ENCODE measurements at places on chromosomes 1 and 21. TPM values are rescaled to one million over a fixed set of nuclear protein-coding genes. Genes with fewer than 3 reads are reported as not detected.

DNA sequence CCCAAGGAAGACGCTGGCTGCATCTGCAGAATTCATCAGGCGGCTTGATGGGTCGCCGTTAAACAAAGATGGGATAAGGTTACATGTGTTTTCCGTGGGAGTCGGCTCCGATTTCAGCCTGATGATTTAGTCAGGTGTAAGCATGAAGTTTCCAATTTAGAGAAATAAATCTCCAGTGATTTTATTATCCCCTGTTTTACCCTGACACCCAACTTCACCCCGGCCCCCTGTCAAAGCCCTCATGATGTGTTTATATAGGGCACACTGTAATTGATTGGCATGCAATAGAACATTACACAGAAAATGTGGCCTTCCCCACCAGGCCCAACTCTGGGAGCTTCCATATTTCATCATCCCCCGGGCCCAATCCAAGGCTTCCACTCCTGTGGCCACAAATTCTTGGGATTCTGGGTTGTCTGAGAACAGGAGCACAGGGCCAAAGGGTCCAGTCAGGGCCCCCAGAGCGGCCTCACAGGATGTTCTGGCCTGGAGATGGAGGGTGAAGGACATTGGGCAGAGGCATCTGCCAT is 72.5 kb downstream of the FOXD2 start:
- DNase-seq, result no peak

- no peak for DNase-seq
Observed at GRCh38 chr1:84722794-84723193, 32.5 kb upstream of the SSX2IP start.

- DNase-seq, result no peak
Observed at GRCh38 chr1:236144033-236144432, 1.7 kb downstream of the GPR137B start.

DNA sequence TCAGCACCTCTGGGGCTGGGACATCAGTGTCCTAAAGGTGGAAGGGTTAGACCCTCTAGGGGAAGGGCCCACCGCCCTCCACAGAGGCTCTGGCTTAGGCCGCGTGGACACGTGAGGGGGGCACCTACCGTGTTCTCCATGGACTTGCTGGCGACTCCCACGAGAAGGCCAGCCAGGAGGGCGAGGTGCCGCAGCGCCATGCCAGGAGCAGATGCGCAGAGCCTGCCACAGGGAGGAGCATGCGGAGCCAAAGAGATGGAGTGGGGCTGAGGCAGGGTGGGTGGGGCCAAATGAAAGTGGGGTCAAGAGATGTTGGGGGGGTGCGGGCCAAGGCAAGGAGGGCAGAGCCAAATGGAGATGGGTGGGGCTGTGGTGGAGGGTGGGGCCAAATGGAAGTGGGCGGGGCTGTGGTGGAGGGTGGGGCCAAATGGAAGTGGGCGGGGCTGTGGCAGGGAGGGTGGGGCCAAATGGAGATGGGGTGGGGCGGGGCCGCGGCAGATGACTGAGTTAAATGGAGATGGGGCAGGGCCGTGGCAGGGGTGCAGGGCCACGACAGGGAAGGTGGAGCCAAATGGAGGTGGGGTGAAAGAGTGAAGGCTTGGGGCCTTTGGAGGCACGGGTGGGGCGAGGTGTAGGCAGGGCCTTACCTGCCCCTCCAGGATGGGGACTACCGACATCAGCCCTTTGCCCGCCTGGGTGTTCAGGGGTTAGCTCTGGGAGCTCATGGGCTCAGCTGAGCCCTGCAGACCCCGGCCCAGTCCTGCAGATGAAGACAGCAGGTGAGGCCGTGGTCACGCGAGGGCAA is 17.4 kb upstream of the RNF223 start:
- DNase-seq, result no peak

DNA sequence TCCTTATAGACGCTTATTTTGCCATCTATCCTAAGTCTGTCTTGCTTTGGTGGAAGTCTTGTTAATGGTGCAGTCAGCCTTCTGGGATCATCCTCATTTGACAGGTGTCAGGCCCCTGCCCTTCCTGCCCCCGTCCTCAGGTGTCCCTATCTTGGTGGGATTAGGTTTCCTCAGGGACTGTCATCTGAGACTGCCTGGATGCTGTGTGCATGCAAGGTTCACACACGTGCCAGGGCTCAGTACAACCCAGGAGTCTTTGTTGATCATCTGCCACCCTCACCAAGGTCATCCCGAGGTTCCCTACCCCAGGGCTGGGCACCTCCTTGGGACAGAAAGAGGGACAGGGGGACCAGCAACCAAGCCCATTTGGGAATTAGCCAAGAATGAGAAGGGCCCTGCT is 18.0 kb downstream of the PADI2 start:
- DNase-seq, result no peak

DNA sequence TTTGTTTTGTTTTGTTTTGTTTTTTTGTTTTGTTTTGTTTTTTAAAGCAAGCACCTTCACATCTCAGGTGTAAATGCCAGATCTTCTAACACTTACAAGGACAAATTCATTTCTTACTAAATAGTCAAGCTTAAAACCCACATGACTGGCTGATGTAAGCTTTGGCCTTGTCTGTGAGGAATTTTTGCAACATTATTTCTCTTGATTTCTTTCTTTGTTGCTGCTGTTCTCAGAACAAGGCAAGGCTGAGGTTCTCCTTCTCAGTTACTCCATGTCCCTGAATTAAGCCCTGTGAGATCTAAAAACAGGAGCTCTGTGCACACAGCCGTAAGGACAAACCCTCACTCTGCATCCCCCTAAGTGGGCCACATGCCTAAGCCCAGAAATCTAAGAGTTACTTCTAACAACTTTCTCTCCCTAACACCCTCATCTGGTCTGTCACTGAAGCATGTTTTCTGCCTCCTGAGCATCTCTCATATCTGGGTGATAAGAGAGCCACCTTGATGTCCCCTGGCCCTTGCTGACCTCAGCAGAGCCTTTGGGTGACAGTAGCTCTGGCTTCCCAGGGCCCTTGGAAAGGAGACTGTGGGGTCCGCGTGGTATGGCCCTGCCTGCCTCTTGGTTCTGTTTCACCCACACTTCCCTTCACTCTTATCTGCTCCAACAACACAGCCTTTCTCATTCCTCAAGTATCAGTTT is 81.2 kb upstream of the HOOK1 start:
- no peak for DNase-seq

DNA sequence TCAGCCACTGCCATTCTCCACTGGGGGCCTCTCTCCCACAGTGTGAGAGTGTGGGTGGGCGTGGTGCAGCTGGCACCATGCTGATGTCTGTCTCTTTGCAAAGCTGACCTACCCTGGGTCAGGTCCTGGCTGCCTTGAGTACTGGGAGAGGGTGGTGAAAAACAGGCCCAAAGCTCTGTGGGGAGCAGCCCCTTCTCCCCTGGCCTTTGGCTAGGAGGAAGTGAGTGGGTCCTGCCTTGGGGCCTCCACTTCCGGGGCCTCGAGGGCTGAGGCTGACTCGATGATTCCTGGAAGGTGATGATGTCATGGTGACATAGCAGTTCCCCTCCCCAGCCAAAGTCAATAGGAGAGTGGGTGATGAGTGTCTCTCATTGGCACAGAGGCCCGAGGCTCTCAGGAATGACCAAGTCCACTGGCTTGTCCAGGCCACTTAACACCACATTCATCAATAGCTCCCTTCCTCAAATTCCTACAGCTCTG is 53.0 kb downstream of the IER5 start:
- no peak for DNase-seq

- no peak for DNase-seq
Observed at GRCh38 chr1:163346326-163346870, 24.6 kb downstream of the NUF2 start.

GRCh38 chr1:3744646-3745045 is 7.6 kb upstream of the CCDC27 start:
- no peak for DNase-seq

The CFAP126 gene
- total RNA-seq, result not detected

The HNRNPCL1 gene
- not detected for total RNA-seq

The PTP4A2 gene
- total RNA-seq, result 436 TPM

The MMEL1 gene
- not detected for total RNA-seq

The AMIGO1 gene
- total RNA-seq, result 0.07 TPM

The OXCT2 gene
- total RNA-seq, result not detected

The AHCTF1 gene
- 33.7 TPM for total RNA-seq

The RBM11 gene
- 0.62 TPM for total RNA-seq

Measured in G401 (cell line).